Activated CD4-positive, alpha-beta T cell treated with anti-CD3 and anti-CD28 coated beads, Interleukin-2, amount 10 ng/mL, durations not matched to agents 7 days and 5 days (primary cell): ENCODE measurements at places on chromosomes 1 and 21. TPM values are rescaled to one million over a fixed set of nuclear protein-coding genes. Genes with fewer than 3 reads are reported as not detected.

SSU72 gene
- 128 TPM for total RNA-seq

KRTAP10-9 gene
- not detected for total RNA-seq

TLCD4 gene
- total RNA-seq, result 0.04 TPM

NCMAP gene
- total RNA-seq, result not detected

TMEM81 gene
- 2.4 TPM for total RNA-seq

NTMT2 gene
- total RNA-seq, result not detected

RCSD1 gene
- total RNA-seq, result 152 TPM

KRTAP10-10 gene
- not detected for total RNA-seq

SLC44A3 gene
- 0.37 TPM for total RNA-seq

PAQR7 gene
- 0.87 TPM for total RNA-seq

MLLT11 gene
- total RNA-seq, result 4.7 TPM

OR2L2 gene
- 0.12 TPM for total RNA-seq

B3GALT5 gene
- total RNA-seq, result not detected

DNAH14 gene
- total RNA-seq, result 0.40 TPM

TFF2 gene
- not detected for total RNA-seq

AHCTF1 gene
- 32.9 TPM for total RNA-seq

YY1AP1 gene
- 68.9 TPM for total RNA-seq

SIPA1L2 gene
- 0.62 TPM for total RNA-seq

CDC42 gene
- 378 TPM for total RNA-seq

PROX1 gene
- total RNA-seq, result 0.02 TPM

OR6N2 gene
- total RNA-seq, result not detected

NMNAT2 gene
- total RNA-seq, result not detected

GBP2 gene
- 237 TPM for total RNA-seq

ZNF670 gene
- total RNA-seq, result 1.1 TPM

PLEKHA6 gene
- not detected for total RNA-seq

BNIPL gene
- total RNA-seq, result 1.5 TPM

F5 gene
- total RNA-seq, result 12.2 TPM

FLG2 gene
- total RNA-seq, result not detected

LMO4 gene
- 27.2 TPM for total RNA-seq

NUDT4B gene
- total RNA-seq, result 0.52 TPM

ILDR2 gene
- total RNA-seq, result 8.4 TPM

SHISAL2A gene
- total RNA-seq, result 8.2 TPM

LCE1E gene
- not detected for total RNA-seq

C1orf159 gene
- total RNA-seq, result 22.0 TPM

SPATA45 gene
- total RNA-seq, result 0.45 TPM

ERVH48-1 gene
- total RNA-seq, result 6.4 TPM

GJA5 gene
- not detected for total RNA-seq

HORMAD1 gene
- 0.37 TPM for total RNA-seq

CCDC30 gene
- 1.4 TPM for total RNA-seq

TMPRSS3 gene
- 7.4 TPM for total RNA-seq

ASAP3 gene
- total RNA-seq, result 0.52 TPM

SLC9C2 gene
- not detected for total RNA-seq

PLK3 gene
- total RNA-seq, result 54.3 TPM

AGMAT gene
- total RNA-seq, result 17.0 TPM

TCHH gene
- 0.06 TPM for total RNA-seq

NME7 gene
- total RNA-seq, result 16.9 TPM

FGR gene
- total RNA-seq, result not detected

ZMYND12 gene
- total RNA-seq, result 0.56 TPM

TMEM51 gene
- total RNA-seq, result not detected
